ENCODE measurements at places on chromosomes 3 and 15. TPM values are rescaled to one million over a fixed set of nuclear protein-coding genes. Genes with fewer than 3 reads are reported as not detected.

PLA1A gene
- total RNA-seq, result 1.2 TPM

C2CD4B gene
- total RNA-seq, result not detected

AADACL2 gene
- total RNA-seq, result not detected

GRK7 gene
- total RNA-seq, result not detected

SNX33 gene
- 25.7 TPM for total RNA-seq

DNA sequence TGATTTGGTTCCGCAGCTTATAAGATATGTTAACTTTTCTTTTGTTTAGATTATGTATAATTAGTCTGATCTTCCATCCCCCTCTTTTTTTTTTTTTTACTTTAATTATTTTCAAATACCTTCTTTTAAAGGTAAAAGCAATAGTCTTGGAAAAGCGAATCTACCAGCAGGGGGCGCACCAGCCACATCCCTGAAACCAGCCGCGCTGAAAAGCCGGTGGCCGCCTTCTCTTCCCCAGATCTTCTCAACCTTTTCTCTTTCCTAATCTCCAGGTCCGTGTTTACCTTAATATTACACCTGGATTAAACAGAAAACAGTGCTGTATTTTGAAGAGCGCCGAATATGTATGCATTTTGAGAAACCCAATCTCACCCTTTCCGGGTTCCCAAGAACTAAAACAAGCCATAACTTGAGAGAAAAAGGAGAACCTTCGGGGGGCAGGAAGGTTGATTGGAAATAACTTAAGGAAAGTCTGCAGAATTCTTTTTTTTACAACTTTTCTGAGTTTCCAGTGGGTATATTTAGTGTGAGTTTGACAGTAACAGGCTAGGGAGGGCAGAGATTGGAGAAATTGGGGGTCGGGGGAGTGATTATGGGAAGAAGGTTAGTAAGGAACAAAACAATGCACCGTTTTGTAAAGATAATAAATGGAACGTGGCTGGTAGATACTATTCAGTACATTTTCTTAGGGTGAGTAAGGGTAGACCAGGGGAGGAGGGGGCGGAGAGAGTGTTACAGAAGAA, 2.0 kb upstream of the SOX2 start:
- DNase-seq, result peak; percentile 78
- H3K4me3 ChIP-seq, result no peak overlapping the region
- H3K27me3 ChIP-seq, result peaks cover 100% of the 10 kb centered on the region

- H3K27me3 ChIP-seq, result no peaks in the 10 kb centered on the region
- no peaks in the 10 kb centered on the region for H3K36me3 ChIP-seq
- no peak overlapping the region for H3K4me3 ChIP-seq
- peak overlapping the region; percentile 26 for H3K27ac ChIP-seq
- peak; percentile 69 for DNase-seq
Measured at GRCh38 chr3:124850633-124851032, 36.5 kb downstream of the ITGB5 start.

DNA sequence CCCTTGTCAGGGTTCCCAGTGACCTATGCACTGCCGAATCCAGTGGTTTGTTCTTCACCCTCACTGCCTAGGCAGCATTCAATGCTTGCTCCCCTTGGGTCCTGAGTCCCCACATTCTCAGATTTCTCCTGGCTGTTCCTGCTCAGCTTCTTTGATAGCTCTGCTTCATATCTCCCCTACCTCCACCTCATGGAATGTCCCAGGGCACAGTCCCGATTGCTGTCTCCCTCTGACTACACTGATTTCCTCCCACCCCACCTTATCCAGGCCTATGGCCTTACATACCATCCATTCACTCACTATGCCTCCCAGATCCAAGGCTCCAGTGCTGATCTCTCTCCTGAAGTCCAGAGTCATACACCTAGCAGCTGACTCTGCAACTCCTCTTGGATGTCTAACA, 1.5 kb upstream of the CDHR4 start:
- H3K27me3 ChIP-seq, result no peaks in the 10 kb centered on the region
- H3K27ac ChIP-seq, result no peak overlapping the region
- H3K4me1 ChIP-seq, result peaks cover 34% of the 10 kb centered on the region
- H3K36me3 ChIP-seq, result no peaks in the 10 kb centered on the region
- H3K4me3 ChIP-seq, result no peak overlapping the region

DNA sequence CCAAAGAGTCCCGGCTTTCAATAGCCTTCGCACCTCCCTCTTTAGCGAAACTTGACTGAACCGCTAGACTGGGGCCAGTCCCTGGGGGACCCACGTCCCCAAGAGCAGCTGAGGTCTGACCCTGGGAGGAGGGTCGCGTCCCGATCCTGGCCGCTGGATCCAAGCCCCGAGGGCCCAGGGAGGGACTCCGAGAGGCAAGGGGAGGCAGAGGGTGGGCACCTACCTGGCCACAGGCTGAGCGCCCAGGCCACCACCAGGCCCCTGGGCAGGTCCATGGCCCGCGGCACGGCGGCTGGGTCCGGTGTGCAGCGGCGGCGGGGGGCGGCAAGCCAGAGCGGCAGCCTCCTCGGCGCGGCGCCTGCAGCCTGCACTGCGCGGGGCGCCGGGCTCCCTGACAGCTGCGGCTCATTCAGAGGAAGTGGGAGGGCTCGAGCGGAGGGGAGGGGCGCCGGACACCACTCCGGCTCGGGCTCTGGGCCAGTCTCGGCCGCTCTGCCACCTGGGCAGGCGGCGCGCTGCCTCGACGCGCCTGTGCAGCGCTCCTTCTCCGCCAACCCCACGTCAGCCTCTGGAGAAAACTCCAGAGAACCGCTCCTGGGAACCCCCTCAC, at the start of gene ITGA11:
Gene ITGA11 (minus strand): TSS at position 372 of the 610 bp plus-strand sequence. CDS start 97 bp downstream, at position 275.
- DNase-seq, result peak; percentile 74
- H3K4me1 ChIP-seq, result no peaks in the 10 kb centered on the region
- H3K4me3 ChIP-seq, result peak within 1 kb of the TSS; percentile 19
- H3K36me3 ChIP-seq, result no peaks in the 10 kb centered on the region
- peak within 1 kb of the TSS; percentile 14 for H3K27ac ChIP-seq

DNA sequence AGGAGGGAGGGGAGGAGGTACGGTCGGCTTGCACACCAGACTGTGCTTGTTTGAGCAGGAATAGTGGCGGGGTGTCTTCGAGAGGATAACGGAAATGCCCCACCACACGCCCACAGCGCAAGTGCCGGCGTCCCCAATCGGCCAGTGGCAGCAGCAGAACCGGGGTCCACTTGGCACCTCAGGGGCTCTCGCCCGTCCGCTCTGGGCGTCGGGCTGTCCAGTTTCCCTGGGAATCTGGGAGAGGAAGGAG, 53.7 kb downstream of the CCDC54 start:
- peak; percentile 70 for DNase-seq
- peaks cover 6% of the 10 kb centered on the region for H3K4me1 ChIP-seq
- H3K36me3 ChIP-seq, result no peaks in the 10 kb centered on the region

DNA sequence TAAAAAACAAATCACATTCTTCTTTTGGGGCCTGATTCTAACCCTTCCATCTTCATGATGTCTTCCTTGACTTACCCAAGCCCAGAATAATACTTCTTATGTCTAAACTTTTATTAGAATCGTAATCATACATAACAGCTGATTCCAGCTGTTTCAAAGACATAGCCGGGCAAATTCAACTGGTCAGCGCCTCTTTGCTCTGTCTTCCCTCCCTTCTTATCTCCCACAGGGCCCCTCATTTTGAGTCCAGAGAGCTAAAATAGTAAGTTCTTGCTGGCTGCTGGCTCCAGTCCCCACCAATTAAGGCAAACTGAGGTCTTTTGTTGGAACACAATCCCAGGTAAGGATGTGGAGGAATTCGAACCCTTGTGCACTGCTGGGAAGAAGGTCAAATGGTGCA, 108.6 kb downstream of the ADCY5 start:
- H3K27me3 ChIP-seq, result no peaks in the 10 kb centered on the region
- no peaks in the 10 kb centered on the region for H3K4me1 ChIP-seq
- peaks cover 10% of the 10 kb centered on the region for H3K36me3 ChIP-seq
- H3K4me3 ChIP-seq, result no peak overlapping the region
- no peak for DNase-seq

- H3K27ac ChIP-seq, result no peak overlapping the region
- no peak overlapping the region for H3K4me3 ChIP-seq
- no peaks in the 10 kb centered on the region for H3K36me3 ChIP-seq
- no peaks in the 10 kb centered on the region for H3K27me3 ChIP-seq
- DNase-seq, result no peak
Measured at GRCh38 chr15:77574521-77575202, 58.0 kb downstream of the LINGO1 start.

DNA sequence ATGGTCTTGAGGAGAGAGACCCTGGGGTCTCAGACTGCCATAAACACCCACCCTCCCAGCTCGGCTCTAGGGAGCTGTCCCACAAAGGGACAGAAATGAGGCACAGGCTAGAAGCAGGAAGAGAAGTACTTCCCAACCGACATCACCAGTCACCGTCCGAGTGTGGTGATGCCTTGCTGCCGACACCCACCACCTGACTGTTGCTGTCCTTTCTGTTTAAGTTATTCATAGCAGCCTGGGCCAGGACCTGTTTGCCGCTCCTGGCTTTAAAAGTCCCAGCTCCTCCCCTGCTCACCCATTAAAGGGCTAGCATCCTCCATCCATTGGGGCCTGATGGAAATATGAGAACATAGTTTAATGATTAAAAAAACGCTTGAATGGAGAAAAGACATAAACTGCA, 13.2 kb upstream of the SPG11 start:
- no peaks in the 10 kb centered on the region for H3K27me3 ChIP-seq
- no peak overlapping the region for H3K4me3 ChIP-seq
- no peaks in the 10 kb centered on the region for H3K4me1 ChIP-seq
- no peak overlapping the region for H3K27ac ChIP-seq
- no peak for DNase-seq

GRCh38 chr3:88150371-88150770, 612 bp downstream of the C3orf38 start:
- H3K4me3 ChIP-seq, result peak overlapping the region; percentile 74
- no peaks in the 10 kb centered on the region for H3K36me3 ChIP-seq
- DNase-seq, result no peak
- H3K4me1 ChIP-seq, result peaks cover 21% of the 10 kb centered on the region

DNA sequence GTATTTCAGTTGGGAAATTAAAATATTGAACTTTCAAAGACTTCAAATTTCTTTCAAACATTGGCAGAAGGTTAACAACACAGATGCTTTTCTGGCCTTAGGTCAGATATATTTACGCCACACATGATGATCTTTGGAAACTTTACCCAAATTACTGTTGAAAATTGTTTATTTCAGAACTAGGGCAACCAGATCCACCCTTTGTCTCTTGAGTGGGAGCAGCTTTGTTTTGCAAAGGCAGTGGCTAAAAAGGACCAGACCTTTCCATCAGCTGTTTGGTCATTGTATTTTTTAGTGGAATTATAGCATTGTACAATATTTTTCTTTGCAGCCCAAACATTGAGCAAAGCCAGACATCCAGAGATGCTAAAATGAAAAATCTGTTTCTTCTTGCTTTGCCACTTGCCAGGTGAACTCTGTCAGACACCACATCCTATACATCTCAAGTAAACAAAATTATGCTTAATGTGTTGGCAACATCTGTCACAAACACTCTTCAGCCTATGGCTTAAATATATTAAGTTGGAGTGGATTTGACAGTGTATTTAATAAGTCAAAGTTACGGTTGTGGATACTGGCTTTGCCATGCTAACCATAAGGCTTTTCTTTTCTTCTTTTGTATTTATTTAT, 651.9 kb downstream of the RBMS3 start:
- no peaks in the 10 kb centered on the region for H3K4me1 ChIP-seq
- DNase-seq, result no peak
- H3K27me3 ChIP-seq, result no peaks in the 10 kb centered on the region
- no peak overlapping the region for H3K27ac ChIP-seq
- no peaks in the 10 kb centered on the region for H3K36me3 ChIP-seq

DNA sequence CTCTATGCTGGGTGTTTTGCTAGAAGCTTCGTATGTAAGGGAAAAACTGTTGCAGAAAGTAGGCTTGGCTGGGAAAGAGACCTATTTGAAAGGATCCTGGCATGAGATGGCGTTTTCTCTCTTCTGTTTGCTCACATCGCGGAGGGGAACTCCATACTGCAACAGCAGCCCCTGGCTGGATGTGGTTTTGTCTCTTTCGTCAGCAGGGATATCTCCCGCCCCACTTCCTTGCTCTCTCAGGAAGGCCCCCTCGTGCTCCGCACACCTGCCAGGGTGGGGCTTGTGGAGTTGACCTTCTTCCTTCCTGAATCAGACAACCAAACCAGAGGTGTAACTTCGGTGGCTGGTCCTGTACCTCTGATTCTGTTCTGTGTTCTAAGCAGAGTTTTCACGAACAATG, 26.4 kb upstream of the MYZAP start:
- DNase-seq, result no peak
- no peaks in the 10 kb centered on the region for H3K4me1 ChIP-seq
- no peaks in the 10 kb centered on the region for H3K27me3 ChIP-seq

GRCh38 chr3:34864011-34864410, 775.3 kb upstream of the ARPP21 start:
- no peak for DNase-seq
- no peaks in the 10 kb centered on the region for H3K27me3 ChIP-seq
- no peak overlapping the region for H3K4me3 ChIP-seq

GRCh38 chr15:20671675-20672074, 130.1 kb upstream of the GOLGA6L6 start:
- no peak for DNase-seq
- H3K27ac ChIP-seq, result no peak overlapping the region
- no peaks in the 10 kb centered on the region for H3K4me1 ChIP-seq
- H3K36me3 ChIP-seq, result no peaks in the 10 kb centered on the region

- H3K4me3 ChIP-seq, result no peak overlapping the region
- H3K27ac ChIP-seq, result no peak overlapping the region
- H3K36me3 ChIP-seq, result no peaks in the 10 kb centered on the region
- no peak for DNase-seq
- no peaks in the 10 kb centered on the region for H3K4me1 ChIP-seq
- no peaks in the 10 kb centered on the region for H3K27me3 ChIP-seq
Measured at GRCh38 chr3:34995796-34996430, 643.4 kb upstream of the ARPP21 start.

DNA sequence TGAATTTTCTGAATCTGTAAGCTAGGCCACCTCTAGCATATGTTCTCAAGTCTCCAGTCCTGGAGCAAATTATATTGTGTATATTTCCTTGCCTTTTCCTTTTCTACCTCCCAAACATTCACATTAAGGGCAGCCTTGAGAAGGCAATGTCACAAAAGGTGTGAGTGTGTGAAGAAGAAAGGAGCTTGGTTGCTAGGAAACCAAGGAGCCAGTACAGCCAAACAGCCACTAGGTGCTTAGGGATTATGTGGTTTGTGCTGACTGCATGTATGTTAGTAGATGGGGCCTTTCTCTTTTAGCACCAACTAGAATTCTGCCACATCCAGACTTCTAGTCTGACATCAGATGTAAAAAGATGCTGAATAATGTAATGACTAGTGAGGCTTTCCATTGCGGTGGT, 118.8 kb upstream of the DAZL start:
- no peak for DNase-seq
- no peak overlapping the region for H3K4me3 ChIP-seq

- peak; percentile 39 for DNase-seq
- no peak overlapping the region for H3K27ac ChIP-seq
- H3K4me3 ChIP-seq, result no peak overlapping the region
- no peaks in the 10 kb centered on the region for H3K4me1 ChIP-seq
- H3K36me3 ChIP-seq, result no peaks in the 10 kb centered on the region
Measured at GRCh38 chr15:74336061-74337005, 31.1 kb downstream of the CYP11A1 start.

Measured in sigmoid colon (tissue), 7 donors.